ENCODE measurements at places on chromosomes 16 and 17.

DNA sequence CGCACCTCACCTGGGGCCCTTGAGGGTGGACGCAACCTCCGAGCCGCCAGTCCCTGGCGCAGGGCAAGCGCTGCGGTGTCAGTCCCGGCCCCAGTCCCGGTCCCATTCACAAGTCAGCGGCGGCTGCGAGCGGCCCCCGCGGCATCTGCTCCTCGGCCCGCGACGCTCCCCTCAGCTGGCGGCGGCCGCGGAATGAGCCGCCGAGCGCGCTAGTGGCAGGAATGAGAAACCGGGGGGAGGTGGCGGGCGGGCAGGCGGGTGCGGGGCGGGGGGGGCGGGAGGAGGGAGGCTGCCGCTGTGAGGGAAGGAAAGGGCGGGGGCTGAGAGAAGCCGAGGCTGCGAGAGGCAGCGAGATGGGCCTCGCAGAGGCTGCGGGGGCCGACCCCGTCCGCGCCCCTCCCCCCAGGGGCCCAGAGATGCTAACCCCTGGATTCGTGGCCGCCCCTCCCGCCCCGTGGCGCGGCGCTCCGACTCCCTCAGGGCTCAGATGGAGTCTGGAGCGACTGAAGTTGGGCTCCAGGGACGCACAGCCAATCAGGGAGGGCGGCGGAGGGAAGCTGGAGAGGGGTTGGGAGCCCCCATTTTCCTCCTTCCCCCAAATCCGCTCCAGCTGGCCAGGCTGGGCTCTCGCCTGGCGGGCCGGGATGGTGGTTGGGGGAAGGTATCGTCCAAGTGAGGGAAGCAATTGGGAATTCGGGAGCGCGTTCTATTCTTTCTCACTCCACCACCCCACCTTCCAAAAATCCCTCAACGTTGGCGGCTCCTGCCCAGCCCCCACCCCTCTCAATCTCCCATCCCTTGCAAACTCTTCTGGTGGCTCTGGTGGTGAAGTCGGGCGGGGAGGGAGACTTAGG, at the start of gene CDH11:
CDH11 (minus strand) TSS at position 194 of the 854 bp plus-strand sequence. CDS start 117,194 bp downstream, outside the sequence.
- no peak for DNase-seq

- DNase-seq = no peak
These were observed 145.5 kb downstream of the SEC14L1 start for GRCh38 chr17:77286391-77286640.

DNA sequence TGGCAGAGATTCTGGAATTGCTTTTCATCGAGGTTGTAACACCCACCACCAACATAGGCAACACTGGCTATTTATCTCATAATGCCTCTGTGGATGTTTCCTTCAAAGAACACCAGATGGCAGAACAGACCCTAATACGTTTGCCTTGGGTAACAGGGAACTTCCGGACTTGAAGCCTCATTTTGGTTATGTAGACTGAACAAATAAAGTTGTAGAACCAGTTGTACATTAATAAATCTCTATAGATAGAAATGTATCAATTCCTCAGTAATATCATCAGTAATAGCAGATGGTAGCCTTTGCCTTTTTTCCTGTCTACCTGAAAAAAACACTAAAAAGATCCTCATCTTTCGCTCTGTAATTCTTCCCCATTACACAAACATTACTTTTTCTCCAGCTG, 25.9 kb upstream of the APOH start:
- DNase-seq = no peak

DNA sequence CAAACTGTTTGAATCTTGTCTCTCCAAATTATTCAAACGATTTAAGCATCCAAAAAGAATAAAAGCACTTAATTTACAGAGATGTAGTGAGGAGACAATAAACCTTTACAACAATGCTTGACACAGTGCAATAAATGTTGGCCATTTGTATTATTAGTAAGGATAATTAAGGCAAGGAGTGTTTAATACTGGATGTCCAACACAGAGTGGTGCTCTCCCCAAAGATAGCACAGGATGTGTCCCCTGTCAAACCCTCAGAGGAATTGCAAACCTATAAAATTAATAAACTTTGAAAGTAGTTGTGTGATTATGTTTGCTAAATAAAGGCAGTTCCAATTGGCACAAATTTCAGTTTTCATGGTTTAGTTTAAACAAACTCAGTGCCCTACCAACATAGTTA, 253.0 kb upstream of the AXIN2 start:
- DNase-seq = no peak

DNA sequence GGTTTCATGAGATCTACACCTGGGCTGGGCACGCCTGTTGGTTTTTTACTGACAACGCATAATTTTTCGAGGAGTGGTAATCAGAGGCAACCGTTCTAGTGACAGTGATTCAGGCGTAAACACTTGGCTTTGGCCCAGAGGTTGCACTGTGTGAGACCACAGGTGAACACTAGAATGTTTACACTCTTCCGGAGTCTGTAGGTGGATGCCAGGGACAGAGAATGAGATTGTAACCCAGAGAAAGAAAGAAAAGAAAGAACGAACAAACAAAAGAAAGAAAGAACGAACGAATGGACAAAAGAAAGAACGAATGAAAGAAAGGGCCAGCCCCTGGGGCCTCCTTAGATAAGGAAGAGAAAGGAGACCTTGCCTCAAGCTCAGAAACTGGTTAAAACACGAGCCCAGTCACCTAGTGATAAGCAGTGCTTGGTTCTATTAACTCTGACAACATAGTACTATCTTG, 113.2 kb downstream of the PRKCB start:
- no peak for DNase-seq

DNA sequence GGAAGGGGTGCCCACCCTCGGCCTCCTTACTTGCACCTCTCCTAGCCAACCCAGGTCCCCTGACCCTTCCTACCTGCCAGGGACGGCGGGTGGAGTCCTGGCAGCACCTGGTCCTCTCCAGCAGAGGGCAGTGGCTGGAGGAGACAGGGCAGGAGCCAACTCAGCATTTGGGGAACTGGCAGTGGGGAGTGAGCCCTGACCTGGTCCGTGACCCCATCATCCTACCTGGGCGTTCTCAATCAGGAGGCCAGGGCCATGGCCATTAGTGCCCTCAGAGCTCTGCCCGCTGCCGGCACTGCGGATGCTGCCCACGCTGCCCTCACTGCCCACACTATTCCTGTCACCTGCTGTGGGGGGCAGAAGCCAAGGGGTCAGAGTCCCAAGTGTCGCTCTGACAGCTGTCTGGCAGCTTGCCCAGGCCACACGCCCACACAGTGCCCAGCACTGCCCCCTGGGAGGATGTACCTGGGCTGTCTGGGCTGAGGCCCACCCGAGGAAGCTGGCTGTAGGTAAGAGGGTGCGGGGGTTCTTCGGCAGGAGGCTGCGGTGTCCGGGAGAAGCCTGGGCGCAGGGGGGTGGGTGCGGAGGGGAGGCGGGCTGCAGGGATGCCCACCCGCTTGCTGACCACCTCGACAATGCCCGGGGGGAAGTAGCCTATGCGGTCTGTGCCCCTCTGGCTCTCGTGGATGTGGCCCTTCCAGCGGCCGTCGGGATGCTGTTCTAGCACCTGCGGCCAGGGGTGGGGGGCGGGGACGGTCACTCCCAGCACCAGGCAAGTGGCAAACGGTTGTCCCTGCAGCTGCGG, 10.8 kb downstream of the CASKIN2 start:
- DNase-seq = no peak

GRCh38 chr17:75340631-75341030, 51.4 kb upstream of the SLC25A19 start:
- DNase-seq = no peak

DNA sequence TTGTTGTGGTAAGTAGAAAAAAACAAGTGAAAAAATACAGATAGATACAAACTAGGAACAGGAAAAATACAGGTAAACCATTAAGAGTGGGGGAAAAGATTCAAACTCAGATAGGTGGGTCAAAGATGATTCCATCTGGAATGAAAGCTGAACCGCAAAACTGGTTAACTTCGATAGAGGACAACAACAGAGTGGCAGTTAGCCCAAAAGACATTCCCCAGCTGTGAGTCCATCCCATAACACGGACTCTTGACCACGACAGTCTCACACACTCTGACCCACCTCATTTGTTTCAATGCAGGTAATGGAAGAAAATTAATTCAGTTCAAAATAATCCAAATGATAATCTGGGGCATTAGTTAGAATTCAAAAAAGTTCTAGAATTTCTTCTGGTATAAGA, 13.5 kb downstream of the ELAC2 start:
- DNase-seq = no peak

GRCh38 chr17:18027280-18027679, 11.7 kb downstream of the ATPAF2 start:
- no peak for DNase-seq

- no peak for DNase-seq
These were observed 20.1 kb upstream of the MLYCD start for GRCh38 chr16:83878838-83879237.

DNA sequence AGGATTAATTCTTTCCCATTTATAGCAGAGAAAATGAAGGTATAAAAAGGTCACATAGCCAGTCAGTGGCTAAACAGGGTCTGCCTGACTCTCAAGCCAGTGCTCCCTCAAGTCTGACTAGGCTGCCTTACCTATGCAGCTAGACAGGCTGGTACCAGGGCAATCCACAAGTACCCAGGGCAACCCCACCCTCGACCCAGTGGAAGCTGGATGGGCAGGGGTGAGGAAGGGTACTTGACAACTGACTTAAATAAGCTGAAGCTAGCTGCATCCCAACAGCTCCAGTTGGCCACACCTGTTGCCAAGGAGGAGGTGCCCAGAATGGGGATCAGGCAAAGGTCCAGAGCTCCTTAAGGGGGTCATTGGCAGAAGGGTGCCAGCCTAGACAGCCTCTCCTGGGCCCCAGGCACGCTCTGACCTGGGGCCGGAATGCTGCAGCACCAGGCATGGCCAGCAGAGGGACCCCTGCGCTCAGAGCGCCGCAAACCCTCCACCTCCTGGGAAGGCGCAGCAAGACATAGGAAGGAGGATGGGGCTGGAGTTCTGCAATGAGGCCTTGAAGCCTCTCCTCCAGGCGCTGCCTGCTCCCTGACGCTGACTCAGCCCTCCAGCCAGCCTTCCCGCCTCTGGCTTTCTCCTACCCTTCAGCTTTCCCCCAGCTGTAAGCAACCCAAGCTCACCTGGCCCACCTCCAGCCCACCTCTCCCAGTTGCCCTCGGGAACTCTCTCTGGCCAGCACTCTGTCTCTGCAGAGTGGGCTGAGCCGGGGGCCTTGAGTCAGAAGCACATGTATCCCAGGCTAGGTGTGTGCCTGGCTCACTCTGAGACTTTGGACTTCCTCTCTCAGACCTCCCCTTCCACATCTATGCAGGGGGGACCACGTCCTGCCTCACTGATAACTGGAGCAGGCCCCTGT, 28.8 kb downstream of the MPP2 start:
- DNase-seq = peak; percentile 80

DNA sequence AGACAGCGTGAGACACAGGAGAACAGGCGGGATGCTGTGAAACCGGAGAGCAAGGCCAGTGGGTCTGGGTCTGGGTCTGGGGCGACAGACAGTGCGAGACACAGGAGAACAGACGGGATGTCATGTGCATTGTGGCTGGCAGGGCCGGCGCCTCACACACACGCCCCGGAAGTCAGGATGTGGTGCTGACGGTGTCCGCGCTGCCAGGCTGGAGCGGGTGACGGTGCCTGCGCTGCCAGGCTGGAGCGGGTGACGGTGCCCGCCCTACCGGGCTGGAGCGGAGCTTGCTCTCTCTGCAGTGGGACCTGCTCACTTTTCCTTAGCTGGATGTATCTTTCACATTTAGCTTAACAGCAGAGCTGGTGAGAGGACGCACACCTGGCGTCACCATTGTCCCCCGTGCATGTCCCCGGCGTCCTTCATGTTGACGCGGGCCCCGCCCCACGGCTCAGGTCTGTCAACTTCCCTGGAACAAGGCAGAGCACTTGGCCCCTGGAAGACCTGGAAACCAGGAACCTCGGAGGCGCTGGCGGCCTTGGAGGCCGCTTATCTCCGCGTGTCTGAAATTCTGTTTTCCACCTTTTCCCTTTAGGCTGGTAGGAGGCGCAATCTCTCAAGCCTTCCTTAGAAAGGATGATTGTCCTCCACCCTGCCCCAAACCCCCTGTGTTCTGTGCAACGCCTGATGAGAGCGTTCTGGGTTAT, 43.0 kb upstream of the ZNF750 start:
- DNase-seq = peak; percentile 65

DNA sequence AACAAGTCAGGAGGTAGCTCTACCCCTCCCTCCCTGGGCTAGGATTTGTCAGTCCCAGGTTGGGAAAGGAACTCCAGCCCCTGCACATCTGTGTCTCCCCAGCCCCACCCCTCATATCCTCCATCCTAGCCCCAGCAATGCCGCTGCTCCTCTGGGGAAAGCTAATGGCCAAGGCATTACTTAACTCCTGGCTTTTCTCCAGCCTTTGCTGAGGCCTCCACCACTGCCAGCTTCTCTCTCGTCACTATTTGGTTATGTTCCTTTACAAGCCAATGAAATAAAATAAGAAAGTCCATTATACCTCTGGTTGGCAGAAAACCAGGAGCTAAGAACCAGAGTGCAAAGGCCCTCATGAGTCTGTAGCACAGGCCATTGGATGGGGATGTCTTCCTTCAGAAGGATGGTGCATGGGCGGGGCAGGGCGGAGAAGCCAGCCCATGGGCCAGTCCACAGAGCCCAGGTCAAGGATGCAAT, 171.0 kb downstream of the CCDC182 start:
- DNase-seq = no peak

GRCh38 chr17:81480140-81481072, 32.2 kb downstream of the ACTG1 start:
- DNase-seq = no peak

DNA sequence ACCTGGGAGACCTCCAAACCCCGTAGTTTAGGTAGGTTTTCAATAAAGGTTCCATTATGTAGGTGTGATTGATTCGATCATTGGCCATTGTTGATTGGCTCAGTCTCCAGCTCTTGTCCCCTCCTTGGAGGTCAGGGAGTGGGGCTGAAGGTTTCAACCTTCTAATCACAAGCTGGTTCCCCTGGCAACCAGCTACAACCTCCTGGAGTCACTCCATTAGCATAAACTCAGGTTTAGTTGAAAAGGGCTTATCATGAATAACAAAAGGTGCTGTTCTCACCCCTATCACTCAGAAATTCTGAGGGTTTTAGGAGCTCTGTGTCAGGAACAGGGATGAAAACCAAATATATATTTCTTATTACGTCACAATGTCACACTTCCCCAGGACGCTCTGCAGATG, 28.5 kb downstream of the TMEM132E start:
- no peak for DNase-seq

- no peak for DNase-seq
These were observed 56.9 kb upstream of the DOC2B start for GRCh38 chr17:238071-238963.

DNA sequence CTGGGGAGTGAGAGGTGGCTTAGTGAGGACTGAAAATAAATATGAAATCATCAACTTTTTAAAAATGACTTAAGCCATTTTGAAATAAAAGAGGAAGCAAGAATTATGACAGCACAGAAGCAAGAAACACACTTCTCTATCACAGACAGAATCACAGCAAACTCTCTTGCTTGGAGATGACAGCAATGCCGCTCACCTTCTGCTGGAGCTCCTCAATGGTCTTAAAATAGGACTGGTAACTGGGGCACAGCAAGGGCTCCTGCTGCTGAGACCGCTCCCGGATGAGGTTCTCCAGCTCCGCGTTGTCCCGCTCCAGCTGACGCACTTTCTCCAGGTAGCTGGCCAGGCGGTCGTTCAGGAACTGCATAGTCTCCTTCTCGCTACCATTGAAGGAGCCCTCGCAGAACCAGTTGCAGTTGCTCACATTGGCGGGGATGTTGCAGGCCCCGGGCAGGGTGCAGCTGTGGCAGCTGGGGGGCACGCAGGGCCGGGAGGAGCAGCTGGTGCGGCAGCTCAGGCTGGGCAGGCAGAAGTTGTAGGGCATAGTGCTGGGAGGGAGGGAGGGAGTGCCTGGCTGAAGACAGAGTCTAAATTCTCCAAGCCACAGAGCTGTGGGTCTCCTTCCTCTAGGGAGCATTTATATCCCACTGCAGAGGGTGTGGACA, at the start of gene KRT31:
KRT31 (minus strand) TSS at position 613 of the 665 bp plus-strand sequence; CDS start at position 544, 69 bp downstream.
- DNase-seq = no peak

GRCh38 chr16:48099455-48099854, 56.3 kb downstream of the ABCC12 start:
- DNase-seq = no peak
